A549 treated with Mapracorat at 1 μM for 4 hours (cell line): ENCODE measurements at places on chromosomes 4 and X. TPM values are rescaled to one million over a fixed set of nuclear protein-coding genes. Genes with fewer than 3 reads are reported as not detected.

The AFM gene
- total RNA-seq, result not detected in 5 replicates

The NDST4 gene
- total RNA-seq, result not detected in 5 replicates

The AFP gene
- 0.91 to 2.6 TPM (median 1.6 TPM) in 5 replicates for total RNA-seq

The FHDC1 gene
- total RNA-seq, result 0.64 to 0.88 TPM (median 0.74 TPM) in 5 replicates

The GAGE2A gene
- not detected in 5 replicates for total RNA-seq

The IL13RA2 gene
- 0.23 TPM in 1 of 5 replicates, not detected in the others for total RNA-seq

The PAGE2 gene
- not detected in 5 replicates for total RNA-seq

The DCLK2 gene
- total RNA-seq, result 8.8 to 10.4 TPM (median 9.7 TPM) in 5 replicates
